CD4-positive, alpha-beta memory T cell (primary cell): ENCODE measurements at places on chromosomes 12 and 14.

- no peak for DNase-seq
Observed at GRCh38 chr12:80559766-80560165, 115.7 kb downstream of the PTPRQ start.

DNA sequence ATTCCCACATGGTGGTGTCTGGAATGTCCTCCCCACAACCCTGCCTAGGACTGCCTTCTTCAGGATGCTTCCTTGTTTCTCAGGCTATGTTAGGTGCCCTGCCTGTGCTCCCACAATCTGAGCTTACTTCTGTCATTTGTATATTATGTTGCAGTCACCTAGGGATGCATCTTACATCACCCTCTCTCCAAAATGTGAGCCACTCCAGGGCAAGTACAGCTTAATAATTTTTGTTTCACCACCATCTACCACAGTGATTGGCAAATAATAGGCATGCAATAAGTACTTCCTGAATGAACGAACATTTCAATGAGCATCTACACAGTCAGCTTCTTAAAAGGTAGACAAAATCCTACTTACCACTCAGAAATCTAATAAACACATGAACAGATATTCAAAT lies 37.6 kb downstream of the ZFYVE26 start:
- DNase-seq, result no peak

DNA sequence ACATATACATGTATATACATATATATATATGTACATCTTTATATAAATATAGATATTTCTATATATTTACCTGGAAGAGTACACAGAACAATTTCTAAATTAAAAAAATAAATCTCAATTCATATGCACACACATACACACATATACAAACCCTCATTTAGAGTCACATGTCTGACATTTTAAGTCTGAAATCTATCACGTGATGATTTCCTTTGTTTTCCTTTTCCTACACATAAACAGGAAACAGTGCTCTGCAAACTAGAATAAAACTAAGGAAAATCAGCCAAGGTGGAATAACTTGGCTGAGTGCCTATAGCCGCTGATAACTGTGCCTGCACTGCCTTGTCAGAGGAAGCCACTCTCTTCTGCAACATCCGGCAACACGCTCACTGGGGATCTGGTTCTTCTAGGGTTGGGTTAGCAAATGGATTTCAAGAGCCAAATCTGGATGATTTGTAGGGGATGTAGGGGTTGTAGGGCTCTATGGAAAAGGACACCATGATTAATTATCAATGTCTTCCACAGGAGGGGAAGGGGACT lies 480.7 kb downstream of the TMEM132D start:
- DNase-seq, result no peak

GRCh38 chr12:92063641-92064040 lies 82.0 kb downstream of the BTG1 start:
- DNase-seq, result no peak

- DNase-seq, result no peak
Observed at GRCh38 chr14:68740788-68741476, 51.9 kb downstream of the ZFP36L1 start.

DNA sequence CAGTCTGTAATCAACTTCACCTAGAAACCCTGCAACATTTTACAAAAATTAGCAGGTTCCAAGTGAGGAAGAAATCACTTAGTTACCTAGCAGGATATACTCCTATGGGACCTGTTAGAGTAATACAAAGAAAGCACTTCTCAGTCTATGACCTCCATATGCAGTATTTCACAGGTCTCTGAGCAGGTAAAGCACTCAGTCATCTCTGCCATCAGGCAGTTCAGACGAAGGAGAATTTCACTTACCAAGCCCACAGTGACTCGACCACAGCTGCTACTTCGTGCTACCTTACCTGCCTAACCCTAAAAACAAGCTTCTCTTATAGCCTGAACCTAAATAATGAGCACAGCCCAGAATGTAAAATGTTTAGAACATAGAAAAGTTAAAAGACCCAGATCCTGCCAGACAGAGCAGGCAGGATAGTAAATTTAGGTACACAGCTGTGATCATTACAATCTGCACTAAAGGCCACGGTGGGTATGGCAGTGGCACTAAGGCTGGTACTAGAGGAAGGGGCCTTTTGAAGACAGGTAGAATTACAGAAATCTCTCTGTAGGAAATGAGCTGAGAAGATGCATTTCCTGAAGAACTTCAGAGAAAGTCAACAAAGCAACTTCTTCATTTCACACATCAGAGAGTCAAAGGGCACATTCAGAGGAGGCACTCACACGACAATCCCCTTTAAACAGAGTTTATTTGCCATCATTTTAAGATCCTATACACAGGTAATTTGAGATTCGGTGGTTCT lies 35.7 kb downstream of the DCAF5 start:
- no peak for DNase-seq

DNA sequence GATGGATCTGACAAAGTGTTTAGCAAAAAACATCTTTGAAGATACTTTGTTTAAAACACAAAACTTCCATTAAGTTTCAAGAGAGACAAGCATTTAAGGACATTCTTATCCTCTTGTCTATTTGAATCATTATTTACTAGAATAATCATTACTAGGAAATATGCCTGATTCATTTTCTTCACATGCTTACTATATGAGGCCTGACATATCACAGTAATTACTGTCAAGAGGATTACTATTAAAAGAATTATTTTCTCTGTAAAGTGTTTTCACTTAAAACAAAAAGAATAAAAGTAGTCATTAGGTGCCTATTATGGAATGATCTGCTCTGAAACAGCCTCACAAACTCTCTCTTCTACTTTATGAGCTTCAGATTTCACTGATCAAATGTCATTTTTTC lies 402.1 kb upstream of the MGAT4C start:
- DNase-seq, result no peak

- DNase-seq, result peak; percentile 63
Observed at GRCh38 chr12:49777800-49778748, 36.7 kb downstream of the TMBIM6 start.

DNA sequence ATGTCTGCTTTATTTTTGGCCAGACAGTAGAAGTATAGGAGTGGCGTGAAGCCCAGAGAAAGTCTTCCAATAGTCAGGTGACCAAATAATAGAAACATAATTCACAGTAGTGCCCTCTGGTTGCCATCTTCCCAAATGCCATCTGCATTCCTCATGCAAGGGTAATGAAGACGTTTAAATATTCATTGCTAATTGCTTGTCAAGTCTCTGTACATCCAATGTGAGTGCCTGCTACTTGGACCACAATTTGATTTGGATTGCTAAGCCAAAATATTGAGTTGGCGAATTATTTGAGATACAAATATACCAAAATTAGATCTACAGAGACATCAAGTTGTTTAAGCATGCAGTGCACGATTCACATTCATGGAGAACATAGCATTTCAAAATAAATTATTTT lies 402.7 kb downstream of the SOX5 start:
- DNase-seq, result no peak

GRCh38 chr12:24246934-24247333 lies 297.5 kb upstream of the SOX5 start:
- no peak for DNase-seq

- DNase-seq, result no peak
Observed at GRCh38 chr12:49345825-49346658, 646 bp upstream of the DNAJC22 start.

- no peak for DNase-seq
Observed at GRCh38 chr12:111453071-111453989, 47.6 kb downstream of the SH2B3 start.

DNA sequence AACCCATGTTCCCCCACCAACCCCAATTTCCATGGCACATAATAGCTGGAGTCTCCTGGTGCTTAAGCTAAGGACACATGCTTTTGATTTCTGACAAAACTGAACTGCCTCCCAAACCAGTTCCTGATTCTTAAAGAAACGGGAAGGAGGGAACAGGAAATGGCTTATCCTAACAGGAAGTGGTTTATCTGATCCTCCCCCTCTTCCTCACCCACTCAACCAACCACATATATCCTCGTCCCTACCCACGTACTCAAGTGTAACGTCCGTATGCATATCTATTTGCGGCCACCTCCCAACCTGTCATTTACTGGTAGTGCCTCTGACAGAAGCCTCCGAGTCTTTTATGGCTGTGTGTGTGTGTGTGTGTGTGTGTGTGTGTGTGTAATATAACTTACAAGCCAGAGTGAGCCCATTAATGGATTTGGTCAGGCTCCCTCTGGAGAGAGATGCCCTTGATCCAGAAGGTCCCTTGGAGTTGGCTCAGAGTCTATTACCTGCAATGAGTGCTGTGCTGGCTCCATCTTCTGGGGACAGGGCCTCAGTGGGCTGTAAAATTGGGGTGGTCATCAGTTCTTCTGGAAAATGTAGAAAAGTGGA lies 7.7 kb downstream of the DAZAP2 start:
- DNase-seq, result peak; percentile 51

DNA sequence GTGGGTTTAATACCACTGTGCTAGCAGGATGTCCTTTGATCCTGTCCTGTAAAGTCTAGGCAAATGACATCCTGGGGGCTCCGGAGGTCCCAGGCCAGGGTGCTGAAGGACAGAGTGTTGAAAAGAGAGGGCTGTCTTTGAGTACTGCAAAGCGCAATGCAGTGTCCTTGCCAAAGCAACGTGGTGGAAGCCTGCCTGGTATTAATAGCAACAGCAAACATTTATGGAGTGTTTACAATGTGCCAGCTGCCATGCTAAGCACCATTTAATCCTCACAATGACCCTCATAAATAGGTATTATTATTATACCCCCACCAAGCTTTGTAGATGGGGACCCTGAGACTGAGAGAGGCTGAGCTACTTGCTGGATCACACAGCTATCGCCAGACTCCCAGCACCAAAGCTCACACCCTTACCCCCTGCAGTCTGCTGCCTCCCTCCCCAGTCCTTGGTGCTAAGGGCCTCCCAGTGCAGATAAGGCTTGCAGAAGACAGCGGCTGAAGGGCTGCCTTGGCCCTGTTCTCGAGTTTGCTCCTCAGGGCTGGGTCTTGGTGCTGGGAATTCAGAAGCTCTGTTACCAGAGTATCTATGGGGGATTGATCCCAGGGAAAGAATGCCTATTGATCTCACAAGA lies 427.7 kb downstream of the FUT8 start:
- no peak for DNase-seq

DNA sequence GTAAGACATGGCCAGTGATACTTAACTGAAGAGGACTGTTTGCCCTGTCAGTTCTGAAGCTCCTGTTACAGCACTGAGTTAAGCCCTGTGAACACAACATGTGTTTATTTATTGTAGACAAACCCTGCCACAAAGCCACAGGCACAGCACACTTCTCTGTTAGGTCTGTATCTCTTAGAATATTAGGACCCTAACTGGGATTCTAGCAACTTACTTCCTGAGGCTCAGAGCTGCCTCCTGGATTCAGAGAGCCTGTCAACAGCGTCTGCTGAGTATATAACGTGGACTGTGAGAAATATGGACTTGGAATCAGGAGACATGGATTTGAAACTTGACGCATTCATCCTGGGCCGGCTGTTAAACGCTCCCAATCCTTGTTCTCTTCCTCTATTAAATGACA lies 135.0 kb upstream of the HIF1A start:
- no peak for DNase-seq

GRCh38 chr14:93475471-93475870 lies 44.7 kb downstream of the UNC79 start:
- DNase-seq, result no peak

DNA sequence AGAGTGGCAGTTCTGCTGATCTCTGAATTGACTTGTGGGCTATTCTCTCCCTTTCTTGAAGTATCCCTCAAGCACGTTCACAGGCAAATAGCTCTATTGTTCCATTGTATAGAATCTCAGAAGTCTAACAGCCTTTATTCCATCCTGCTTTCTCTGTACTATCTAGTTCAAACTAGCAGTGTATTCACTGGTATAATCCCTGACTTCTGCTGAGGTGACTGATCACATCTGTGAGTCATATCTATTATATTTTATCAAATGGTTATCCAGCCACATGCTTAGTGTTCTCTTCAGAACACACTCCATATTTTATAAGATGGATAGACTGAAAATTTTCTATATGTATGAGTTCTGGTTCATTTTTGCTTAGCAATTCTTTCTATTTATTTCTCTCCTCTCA lies 866.1 kb downstream of the C12orf50 start:
- no peak for DNase-seq

DNA sequence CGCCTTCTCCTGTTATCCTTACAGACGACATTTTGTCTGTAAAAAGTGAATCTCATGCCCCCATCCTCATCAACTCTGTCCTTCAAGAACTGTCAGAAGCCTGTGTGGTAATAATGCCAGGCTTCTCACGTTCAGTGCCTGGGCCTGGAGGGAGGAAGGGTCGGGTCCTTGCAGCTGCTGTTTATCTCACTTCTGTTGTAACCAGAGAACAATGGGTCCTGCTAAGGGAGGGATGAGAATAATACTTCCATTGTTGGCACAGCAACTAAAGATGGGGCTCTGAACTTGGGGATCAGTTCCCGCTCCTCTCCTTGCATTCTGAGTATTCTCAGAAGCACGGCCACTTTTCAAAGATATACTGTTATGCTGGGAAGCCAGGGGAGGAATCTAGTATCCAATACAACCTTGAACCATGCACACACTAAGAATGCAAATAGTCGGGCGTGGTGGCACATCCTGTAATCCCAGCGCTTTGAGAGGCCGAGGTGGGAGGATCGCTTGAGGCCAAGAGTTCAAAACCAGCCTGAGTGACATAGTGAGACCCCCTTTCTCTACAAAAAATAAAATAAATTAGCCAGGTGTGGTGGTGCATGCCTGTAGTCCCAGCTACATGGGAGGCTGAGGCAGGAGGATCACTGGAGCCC lies 38.8 kb upstream of the NINJ2 start:
- no peak for DNase-seq

- DNase-seq, result no peak
Observed at GRCh38 chr14:101738703-101739320, 22.7 kb upstream of the PPP2R5C start.

- DNase-seq, result no peak
Observed at GRCh38 chr14:20904393-20905029, 13.3 kb downstream of the RNASE3 start.

DNA sequence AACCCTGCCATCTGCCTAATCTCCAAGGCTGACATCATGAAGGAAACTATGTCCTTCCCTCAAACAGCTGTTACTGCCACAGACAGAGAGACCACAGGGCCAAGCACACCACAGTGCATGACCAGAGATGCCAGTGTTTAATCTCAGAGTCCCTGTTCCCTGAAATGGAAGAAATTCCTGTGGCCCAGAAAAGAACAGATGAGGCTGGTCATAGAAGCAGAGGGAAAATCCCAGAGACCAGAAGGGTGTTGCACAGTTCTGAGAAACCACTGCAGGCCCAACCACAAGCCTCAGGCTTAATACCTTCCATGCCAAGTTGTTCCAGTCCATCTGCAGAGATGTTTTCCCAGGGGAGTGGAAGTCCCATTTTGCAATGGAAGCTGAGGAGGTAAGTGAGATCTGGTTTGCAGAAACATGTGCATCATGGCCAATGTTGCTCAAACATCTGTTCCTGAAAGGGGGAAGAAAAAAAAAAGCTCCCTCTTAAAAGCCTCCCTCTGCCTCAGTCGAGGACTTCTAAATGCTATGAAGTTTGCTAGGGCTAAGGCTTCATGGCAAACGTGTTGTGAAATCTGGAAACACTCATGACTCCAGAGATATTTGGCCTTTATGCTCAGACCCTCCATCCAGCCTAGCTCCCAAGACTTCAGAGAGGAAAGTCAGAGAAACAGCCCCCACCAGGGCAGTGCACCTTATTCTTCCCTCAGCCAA lies 98.6 kb downstream of the SCARB1 start:
- DNase-seq, result no peak

- no peak for DNase-seq
Observed at GRCh38 chr14:73745571-73746519, 31.7 kb upstream of the PNMA1 start.
